ENCODE measurements at places on chromosomes 11 and 22. TPM values are rescaled to one million over a fixed set of nuclear protein-coding genes. Genes with fewer than 3 reads are reported as not detected.

DNA sequence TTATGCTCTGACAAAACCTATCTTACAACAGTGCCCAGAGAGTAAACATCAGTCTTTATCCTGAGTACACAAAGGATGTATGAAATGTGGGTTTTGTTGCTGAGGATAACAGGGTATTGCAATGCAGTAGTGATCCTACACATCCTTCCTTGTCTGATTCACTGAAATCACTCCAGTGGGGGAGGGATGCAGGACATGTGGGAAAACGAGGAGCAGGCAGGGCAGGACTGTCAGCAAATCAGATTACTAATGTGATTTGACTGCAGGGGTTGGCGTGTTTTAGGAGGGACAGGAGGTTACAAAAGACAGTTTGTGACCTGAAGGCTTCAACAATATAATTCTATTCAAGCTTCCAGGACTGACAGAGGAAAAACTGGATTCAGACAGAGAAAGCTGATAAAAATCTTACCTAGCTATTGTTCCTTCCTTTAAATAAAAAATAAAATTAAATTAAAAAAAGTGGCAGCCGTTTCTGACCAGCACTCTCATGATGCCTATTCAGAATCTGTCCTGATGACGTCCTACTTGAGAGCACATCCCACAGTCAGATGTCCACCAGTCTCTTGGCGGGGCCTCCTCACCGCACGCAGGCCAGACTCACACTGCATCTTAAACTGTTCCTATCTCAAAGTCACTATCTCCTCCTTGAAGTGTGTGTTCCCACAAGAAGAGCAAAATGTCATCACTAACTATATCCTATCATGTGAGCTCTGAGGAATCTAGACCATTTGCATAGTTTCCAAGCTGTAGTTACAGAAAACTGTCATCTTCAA, 50.6 kb upstream of the MN1 start:
- DNase-seq: no peak
- H3K36me3 ChIP-seq: peaks cover 60% of the 10 kb centered on the region
- no peaks in the 10 kb centered on the region for H3K27me3 ChIP-seq
- H3K4me1 ChIP-seq: peaks cover 11% of the 10 kb centered on the region
- no peak overlapping the region for H3K4me3 ChIP-seq

DNA sequence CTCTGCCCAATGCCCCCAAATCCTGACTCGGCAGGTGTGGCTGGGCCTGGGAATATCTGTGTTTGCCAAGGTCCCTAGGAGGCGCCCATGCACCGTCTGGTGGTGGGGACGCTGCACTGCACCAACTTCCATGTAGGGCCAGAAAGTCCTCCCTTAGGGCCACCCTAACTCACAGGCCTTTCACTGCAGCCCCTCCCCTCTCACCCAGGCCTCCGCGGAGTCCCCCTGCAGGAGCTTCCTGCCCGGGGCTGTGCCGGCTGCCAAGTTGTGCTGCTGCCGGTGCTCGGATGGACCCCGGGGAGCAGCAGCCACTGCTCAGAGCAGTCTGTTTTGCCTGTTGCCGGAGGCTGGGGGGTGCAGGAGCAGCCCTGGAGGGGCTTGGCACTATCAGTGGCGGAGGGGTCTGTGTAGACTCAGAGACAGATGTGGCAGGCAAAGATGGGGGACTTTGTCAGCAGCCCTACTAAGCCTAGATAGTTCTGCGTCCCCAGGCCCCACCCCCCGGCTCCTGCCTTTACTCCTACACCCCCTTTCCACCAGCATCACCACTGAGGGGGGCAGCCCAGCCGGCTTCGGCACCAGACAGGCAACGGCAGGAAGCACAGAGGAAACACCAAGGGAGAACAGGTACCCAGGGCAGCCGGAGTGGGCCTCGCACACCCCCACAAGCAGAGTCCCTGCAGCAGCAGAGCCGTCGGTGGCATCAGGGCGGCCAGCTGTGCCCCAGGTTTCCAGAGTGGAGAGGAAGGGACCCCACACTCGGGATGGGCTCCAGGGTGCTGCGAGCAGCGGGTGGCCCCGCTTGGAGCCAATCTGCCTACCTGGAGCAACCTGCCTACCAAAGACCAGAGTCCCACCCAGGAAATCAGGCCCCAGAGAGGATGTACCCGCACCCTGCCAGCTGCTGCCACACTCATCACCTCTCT, 124.3 kb downstream of the TRIM29 start:
- no peak for DNase-seq
- peaks cover 19% of the 10 kb centered on the region for H3K27me3 ChIP-seq
- no peaks in the 10 kb centered on the region for H3K36me3 ChIP-seq
- H3K27ac ChIP-seq: no peak overlapping the region

- H3K27me3 ChIP-seq: peaks cover 17% of the 10 kb centered on the region
- H3K4me3 ChIP-seq: no peak overlapping the region
- no peaks in the 10 kb centered on the region for H3K36me3 ChIP-seq
- no peak overlapping the region for H3K27ac ChIP-seq
These were observed 33.2 kb downstream of the ZNF195 start for GRCh38 chr11:3345736-3346135.

- no peak for DNase-seq
- no peak overlapping the region for H3K27ac ChIP-seq
- H3K4me1 ChIP-seq: no peaks in the 10 kb centered on the region
- no peak overlapping the region for H3K4me3 ChIP-seq
These were observed 43.5 kb downstream of the ST14 start for GRCh38 chr11:130202818-130203689.

GRCh38 chr22:46377525-46378425, 42.3 kb downstream of the TRMU start:
- peaks cover 5% of the 10 kb centered on the region for H3K4me1 ChIP-seq
- DNase-seq: no peak
- H3K4me3 ChIP-seq: no peak overlapping the region
- H3K36me3 ChIP-seq: no peaks in the 10 kb centered on the region
- H3K27ac ChIP-seq: no peak overlapping the region

CHRM1 gene
- total RNA-seq: not detected

PLAAT5 gene
- total RNA-seq: not detected

FRMD8 gene
- total RNA-seq: 40.5 TPM
